ENCODE measurements at places on chromosomes 13 and 19.

GRCh38 chr13:97327506-97328221 is 105.5 kb downstream of the MBNL2 start:
- DNase-seq: peak; percentile 86

DNA sequence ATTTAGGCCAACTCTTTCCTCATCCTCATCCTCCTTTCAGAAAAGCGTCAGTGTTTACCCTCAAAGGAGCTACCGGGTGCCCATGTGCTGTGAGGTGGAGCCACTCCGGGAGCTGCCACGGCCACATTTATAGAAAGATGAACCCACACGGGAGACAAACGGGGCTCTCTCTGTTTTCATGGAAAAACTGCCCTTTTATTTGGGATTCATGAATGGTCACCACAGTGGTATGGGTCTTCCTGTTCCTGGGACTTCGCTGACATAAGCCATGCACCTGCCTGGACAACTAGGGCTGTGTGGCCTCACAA is 224.2 kb downstream of the ZIC5 start:
- DNase-seq: no peak

DNA sequence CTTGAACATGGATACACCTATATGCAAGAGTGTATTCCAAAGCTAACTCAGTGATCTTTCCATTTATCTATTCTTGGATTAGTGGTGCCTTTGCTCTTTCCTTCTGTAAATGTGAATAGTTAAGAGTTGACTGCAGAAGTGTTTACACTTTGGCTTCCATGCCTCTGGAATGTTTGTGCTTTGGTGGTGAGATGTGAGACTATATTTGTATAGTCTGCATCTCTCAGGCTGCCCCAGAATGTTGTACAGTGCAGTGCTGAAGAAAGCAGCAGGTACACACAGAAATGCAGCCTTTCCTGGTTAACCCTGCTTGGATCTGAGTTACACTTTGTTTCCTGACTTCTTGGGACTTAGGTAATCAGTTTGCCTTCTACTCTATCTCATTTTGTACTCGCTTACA is 90.2 kb downstream of the DNAJC15 start:
- no peak for DNase-seq

GRCh38 chr19:14432791-14433553 is at the start of gene PKN1:
Gene PKN1 (plus strand): TSS chr19:14433306. CDS start chr19:14433522, 216 bp downstream.
- no peak for DNase-seq

DNA sequence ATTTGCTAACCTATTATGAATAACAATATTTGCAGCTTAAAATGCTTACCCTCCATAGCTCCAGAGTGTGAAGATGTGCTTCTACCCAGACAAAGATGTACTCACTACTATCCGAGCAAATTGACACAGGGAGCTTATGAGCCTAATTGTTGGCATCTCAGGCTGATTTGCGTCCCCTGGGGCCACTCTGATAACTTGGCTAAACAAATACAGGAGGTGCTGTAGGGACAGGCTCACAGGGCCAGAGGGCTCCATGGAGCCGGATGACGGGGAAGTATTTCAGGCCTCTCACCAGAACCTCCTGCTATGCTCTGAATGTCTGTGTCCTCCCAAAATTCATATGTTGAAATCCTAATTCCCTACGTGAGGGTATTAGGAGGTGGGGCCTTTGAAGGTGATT is 26.7 kb upstream of the C19orf12 start:
- DNase-seq: no peak

- no peak for DNase-seq
Measured at GRCh38 chr13:112435973-112436372, 59.8 kb downstream of the SPACA7 start.

- DNase-seq: no peak
Measured at GRCh38 chr13:112767506-112768471, 78.0 kb downstream of the ATP11A start.

Measured in fibroblast of the aortic adventitia (primary cell).